Stimulated activated CD4-positive, alpha-beta T cell treated with anti-CD3 and anti-CD28 coated beads, Interleukin-1b, Interleukin-23, amount 100 ng/mL, for 1 hour (primary cell): ENCODE measurements at places on chromosomes 11 and 22.

GRCh38 chr11:2593393-2593950, 106.3 kb downstream of the KCNQ1OT1 start:
- DNase-seq = no peak

DNA sequence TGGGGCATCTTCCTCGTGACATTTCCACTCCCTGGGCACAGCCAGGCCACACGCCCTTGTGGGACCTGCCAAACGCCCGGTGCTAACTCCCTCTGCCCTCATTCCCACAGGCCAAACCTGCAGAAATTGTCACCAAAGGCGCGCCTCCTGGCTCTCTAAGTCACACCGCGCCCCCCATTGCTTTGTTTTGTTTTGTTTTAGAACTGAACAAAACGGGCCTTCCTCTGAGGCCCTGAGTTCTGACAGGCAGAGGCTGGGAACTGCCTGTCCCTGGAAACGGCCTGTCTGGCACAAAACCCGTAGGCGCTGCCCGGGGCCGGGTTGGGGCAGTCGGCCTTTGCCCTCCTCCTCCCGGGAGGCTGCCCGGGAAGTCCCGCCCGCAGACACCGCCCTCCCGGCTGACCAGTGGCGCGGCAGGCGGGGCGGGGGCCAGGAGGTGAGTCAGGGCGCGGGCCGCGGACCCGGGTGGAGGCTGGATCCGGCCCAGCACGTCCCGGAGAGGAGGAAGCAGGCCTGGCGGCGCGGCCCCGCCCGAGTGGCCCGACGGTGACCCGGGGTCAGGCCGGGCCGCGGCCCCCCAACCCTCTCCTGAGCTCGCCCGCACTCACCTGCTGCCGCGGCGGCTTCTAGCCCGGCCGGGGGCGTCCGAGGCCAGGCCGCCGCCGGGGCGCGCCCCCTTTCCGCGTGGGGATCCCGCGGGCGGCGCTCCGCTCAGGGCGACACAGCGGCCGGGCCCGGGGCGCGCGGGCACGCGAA, 465 bp downstream of the SUN2 start:
- no peak for DNase-seq

DNA sequence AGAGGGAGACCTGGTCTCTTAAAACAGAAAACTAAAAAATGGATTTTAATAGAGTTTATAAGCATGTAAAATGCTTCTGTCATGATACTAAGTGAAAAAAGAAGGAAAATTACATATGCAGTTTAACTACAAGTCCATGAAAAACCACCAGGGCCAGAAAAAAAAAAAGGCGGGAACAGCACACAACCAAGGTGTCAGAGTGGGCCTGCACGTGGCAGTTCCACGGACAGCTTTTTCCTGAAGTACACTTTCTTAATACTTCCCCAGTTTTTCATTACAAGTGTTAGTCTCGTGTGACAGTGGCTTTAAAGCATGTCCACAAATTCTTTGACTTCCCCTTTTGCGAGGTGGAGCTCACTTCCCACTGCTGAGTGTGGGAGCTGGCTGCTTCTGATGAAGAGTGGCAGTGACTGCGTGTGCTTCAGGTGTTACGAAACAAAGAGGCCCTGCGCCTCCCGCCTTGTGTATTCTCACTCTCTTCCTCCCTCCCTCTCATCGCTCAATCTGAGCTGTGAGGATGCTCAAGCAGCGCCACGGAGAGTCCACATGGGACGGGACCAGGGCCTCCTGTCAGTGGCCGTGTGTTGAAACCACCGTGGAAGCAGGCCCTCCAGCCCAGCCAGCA, 16.4 kb downstream of the PPM1F start:
- DNase-seq = no peak

DNA sequence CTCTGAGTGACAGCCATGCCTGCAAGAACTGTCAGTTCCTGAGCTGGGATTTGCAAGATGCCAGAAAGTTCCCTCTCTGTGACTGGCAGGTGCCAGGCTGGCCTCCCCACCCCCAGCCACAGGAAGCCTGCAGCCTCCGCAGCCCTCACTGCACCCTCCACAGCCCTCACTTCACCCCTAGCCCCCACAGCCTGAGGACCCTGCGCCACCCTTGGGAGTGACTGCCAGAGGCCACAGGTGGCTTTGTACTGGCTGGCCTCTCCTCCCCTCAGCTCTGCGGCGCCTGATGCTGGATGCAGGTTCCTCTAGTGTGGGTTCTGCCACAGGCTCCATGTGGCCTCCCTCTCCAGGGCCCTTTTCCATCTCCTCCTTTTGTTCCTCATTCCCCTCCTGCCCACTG, 28.7 kb downstream of the MPPED1 start:
- DNase-seq = no peak

GRCh38 chr11:113564527-113565130, 89.4 kb upstream of the DRD2 start:
- DNase-seq = no peak

DNA sequence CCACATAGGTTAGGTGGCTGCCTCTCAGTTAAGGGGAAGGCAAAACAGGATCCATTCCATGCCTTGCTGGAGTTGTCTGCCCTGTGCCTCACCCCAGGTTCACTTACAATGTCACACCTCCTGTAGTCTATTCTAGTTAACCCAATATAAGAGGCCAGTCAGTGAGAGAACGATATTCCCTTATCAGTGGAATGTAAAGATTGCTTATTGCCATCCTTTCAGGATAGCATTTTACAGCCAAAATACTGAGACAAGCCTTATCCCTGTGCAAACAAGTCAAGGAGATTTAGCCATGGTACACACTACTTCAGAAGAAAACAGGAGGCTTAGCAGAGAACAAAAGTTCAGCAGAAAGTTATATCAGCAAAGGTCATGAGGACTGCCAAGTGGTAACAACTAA, 5.5 kb downstream of the CYP2R1 start:
- no peak for DNase-seq

GRCh38 chr22:45878901-45879551, 97.9 kb downstream of the WNT7B start:
- no peak for DNase-seq

GRCh38 chr11:110472858-110473257, 43.1 kb downstream of the FDX1 start:
- no peak for DNase-seq

DNA sequence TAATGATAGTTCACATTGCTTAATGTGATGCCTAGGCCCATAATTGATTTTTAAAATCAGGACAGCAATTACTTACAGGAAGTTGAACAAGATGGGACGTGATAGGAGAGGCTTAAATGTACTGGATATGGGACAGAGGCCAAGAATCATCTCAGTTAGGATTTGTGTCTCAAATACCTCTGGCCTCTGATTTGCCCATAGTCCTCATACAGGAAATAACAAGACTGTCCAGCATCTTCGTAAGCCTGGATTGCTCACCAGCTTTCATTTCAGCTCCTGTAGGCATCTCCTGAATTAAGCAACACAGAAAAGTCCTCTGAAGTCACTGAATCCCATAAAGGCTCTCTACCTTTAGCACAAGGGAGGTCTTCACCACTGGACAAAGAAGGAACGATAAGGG, at the start of gene MRGPRX3:
MRGPRX3 (plus strand) TSS at position 231 of the 400 bp plus-strand sequence. CDS start 4,632 bp downstream, outside the sequence.
- no peak for DNase-seq

DNA sequence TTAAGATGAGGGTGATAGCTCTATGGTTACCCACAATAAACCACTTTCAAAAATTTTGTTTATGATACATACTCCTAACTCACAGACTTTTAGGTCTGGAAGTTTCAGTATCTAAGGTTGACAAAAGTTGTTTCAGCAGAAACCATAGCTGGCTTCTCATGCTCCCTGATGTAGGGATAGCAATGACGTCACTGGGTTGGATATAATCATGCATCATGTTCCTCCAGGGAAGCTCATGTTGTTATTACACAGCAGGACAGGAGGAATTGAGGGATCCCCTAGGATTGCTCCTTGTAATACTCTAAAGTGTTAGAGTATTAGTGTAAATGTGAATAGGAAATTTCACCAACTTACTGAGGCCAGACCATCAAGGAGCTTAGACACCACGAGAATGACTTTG, 23.6 kb downstream of the APOL3 start:
- no peak for DNase-seq
